Erythroblast (primary cell): ENCODE measurements at places on chromosomes 4 and X.
A peak's percentile ranks its signal among the peaks of the same experiment; 100 is the strongest.

GRCh38 chrX:121504153-121504552, 456.7 kb downstream of the GLUD2 start:
- no peak for DNase-seq

- no peak for DNase-seq
These were observed 68.7 kb downstream of the NSD2 start for GRCh38 chr4:1939664-1940509.

GRCh38 chr4:1802151-1802715, 9.1 kb downstream of the FGFR3 start:
- peak; percentile 25 for DNase-seq

DNA sequence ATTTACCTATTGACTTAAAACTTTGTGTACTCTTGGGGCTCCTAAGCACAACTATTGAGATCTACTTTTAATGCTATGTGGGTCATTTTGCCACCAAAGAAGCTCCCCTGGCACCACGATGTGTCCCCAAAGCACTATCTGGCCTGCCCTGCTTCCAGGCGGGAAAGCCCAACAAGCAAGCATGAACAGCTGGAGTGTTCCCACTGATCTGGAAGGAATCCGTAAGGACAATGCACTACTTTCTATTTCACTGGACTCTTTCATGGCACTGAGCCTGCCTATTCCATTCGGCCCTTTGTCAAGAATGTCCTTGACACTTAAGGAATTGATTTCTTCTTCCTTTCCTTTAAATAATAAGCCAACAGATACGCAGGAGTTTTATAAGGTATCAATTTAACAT, 38.8 kb downstream of the GRIA3 start:
- no peak for DNase-seq
